ENCODE measurements at places on chromosomes 3 and 15.

GRCh38 chr3:189272500-189273119 is 100.8 kb downstream of the TPRG1 start:
- no peak for DNase-seq

DNA sequence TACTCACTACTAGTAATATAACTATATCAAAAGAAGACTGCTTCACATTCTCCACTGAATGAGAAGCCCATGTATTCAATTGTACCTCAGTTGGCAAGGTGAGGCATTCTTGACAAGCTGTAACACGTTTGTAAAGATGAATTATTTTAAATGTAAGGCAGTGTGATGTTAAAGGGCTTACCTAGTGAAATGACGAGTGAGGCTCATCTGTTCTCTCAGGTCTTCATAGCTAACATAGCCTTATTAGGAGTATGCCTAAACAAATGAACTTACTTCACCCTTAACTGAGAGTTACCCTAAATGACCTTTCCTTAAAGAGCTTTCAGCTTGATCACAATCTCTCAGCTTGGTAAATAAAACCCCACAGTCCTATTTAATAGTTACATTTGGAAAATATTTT is 127.3 kb downstream of the FEZF2 start:
- no peak for DNase-seq

- DNase-seq, result no peak
Measured at GRCh38 chr15:95168152-95168551, 936.8 kb downstream of the MCTP2 start.

DNA sequence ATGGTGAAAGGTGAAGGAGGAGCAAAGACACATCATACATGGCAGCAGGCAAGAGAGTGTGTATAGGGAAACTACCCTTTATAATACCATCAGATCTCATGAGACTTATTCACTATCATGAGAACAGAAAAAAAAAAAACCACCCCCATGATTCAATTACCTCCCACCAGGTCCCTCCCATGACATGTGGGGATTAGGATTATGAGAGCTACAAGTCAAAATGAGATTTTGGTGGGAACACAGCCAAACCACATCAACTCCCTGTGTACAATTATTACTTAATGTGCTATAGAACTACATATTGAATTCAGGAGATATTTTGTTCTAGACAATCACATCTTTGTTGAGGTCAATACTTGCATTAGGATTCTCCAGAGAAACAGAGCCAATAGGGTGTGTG is 313.4 kb downstream of the CNTN6 start:
- no peak for DNase-seq

- no peak for DNase-seq
Measured at GRCh38 chr15:41125931-41126642, 10.0 kb upstream of the INO80 start.

- DNase-seq, result no peak
Measured at GRCh38 chr3:3951071-3951470, 151.8 kb downstream of the LRRN1 start.

GRCh38 chr15:95658799-95659198 is 671.7 kb upstream of the NR2F2 start:
- no peak for DNase-seq

- no peak for DNase-seq
Measured at GRCh38 chr3:149310796-149311534, 22.5 kb downstream of the TM4SF18 start.

DNA sequence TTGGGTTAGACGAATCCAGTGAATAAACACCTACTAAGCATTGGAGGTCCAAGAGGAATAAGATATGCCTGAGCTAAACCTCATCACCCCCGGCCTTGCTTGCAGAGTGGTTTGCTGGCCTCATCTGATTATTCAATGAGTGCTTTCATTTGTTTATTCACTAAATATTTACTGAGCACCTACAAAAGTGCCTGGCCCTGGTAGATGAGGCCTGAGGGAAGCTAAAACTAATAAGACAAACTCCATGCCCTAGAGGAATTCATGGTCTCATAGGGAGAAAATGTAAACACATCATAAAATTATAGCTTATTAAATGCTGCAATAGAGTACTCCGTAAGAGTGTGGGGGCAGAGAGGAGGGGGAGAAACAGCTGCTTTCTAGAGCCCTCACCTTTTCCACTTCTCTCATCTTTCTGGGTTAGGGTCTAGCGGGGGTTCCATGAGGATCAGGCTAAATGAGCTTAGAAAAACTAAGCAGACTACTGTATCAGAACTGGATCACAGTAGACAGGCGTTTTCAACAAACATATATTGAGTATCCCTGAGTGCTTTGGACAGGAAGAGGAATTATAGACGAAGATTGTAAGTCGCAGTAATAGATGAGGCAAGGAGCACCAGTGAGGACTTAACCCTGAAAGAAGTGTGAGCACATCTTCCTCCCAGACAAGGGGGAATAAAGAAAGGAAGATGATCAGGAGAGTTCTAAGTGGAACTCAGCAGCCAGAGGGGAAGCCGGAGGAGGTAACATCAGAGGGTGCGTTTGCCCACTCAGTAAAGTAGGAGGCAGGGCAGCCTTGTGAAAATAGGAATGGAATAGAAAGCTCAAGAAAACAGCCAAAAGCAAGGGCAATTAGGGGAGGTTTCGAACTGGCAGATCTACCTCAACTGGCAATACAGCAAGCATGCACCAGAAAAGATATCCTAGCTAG is 31.5 kb upstream of the LAMP3 start:
- no peak for DNase-seq

DNA sequence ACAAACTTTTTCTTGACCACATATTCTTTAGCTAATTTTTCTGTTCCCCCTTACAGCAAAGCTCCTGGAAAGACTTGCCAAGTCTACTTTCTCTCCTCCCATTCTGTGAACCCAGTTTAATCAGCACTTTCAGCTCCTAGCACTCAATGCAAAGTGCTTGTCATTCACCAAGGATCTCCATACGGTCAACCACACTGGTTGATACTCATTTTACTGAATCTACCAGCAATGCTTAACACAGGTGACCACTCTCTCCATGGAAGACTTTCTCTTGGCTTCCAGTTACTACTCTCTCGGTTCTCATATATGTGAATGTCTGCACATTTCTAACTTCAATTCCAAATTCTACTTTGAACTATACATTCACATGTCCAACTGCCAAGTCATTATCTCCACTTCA is 11.7 kb downstream of the MRPL3 start:
- DNase-seq, result no peak

DNA sequence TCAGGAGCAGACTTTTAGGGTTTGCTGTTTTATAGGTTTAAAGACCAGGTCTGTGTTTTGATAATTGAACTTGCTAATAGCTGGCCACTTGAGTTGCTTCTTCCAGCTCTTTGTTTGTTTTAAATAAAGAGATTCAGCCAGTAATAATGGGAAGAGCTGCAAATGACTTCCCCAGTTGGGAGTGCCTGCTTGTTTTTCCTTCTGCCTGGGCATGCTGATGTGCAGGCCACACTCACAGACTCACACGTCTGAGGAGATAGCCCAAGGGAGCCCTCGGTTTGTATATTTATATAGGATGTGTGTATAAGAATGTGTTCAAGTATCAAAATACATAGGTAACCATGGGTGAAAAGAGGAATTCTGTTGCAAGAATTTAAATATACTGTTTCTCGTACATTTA is 78.2 kb upstream of the BOC start:
- no peak for DNase-seq

DNA sequence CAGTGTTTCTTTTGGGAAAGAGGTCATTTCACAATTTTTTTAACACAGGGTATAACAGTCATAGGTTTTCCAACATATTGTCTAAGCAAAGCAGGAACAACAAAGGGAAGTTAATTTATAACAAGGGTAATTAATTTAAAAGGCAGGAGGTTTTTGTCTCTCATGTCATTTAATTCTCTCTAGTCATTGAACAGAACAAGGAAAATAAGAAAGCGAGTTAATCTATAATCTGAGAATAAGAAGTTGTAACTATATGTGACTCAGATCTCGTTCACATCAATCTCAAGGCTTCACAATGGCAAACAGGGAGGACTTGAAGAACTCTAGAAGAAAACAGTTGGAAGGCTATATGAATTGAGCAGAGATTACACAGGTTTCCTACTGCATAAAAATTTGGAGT is 579.8 kb upstream of the CCDC54 start:
- DNase-seq, result no peak

- DNase-seq, result no peak
Measured at GRCh38 chr3:114076711-114077110, 20.2 kb downstream of the QTRT2 start.

GRCh38 chr3:94420931-94421330 is 358.1 kb downstream of the NSUN3 start:
- no peak for DNase-seq

GRCh38 chr3:8154617-8155016 is 347.0 kb upstream of the LMCD1 start:
- DNase-seq, result no peak

- DNase-seq, result no peak
Measured at GRCh38 chr15:86744198-86744780, 664.6 kb downstream of the AGBL1 start.

GRCh38 chr3:192055946-192056345 is 595.0 kb downstream of the PYDC2 start:
- no peak for DNase-seq

DNA sequence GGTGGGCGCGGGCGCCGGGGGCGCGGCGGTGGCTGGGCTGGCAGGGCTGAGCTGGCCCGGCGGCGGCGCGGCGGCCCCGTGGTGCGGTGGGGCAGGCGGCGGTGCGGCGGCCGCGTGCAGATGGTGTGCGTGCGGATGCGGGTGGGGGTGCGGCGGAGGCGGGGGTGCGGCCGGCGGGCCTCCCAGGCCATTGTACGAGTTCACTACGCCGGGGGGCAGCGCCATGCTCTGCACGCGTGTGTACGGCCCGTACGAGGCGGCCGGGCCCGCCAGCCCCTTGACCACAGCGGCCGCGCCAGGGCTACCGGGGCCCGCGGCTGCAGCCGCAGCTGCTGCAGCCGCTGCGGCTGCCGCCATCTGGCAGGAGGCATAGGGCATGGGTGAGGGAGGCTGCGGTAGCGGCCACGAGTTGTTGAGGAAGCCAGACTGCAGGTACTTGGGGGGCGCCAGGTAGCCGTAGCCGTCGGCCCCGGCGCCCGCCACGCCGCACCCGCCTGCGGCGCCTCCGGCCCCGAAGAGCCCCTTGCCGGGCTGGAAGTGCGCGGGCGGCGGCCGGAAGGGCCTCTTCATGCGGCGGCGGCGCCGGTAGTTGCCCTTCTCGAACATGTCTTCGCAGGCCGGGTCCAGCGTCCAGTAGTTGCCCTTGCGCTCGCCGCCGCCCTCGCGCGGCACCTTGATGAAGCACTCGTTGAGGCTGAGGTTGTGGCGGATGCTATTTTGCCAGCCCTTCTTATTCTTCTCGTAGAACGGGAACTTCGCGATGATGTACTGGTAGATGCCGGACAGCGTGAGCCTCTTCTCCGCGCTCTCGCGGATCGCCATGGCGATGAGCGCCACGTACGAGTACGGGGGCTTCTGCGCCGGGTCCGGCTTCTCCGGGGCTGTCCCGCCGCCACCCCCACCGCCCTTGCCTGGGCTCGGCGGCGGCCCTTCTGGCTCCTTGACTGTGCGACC is 951 bp downstream of the FOXL2 start:
- DNase-seq, result peak; percentile 46

- DNase-seq, result no peak
Measured at GRCh38 chr15:85754989-85755388, 39.7 kb downstream of the KLHL25 start.

GRCh38 chr3:127062926-127063325 is 80.0 kb downstream of the PLXNA1 start:
- no peak for DNase-seq

GRCh38 chr3:107950417-107950816 is 140.4 kb downstream of the CD47 start:
- DNase-seq, result no peak

- no peak for DNase-seq
Measured at GRCh38 chr15:41967506-41968206, 4.7 kb downstream of the EHD4 start.

GRCh38 chr15:91307601-91308000 is 207.5 kb downstream of the SV2B start:
- no peak for DNase-seq

DNA sequence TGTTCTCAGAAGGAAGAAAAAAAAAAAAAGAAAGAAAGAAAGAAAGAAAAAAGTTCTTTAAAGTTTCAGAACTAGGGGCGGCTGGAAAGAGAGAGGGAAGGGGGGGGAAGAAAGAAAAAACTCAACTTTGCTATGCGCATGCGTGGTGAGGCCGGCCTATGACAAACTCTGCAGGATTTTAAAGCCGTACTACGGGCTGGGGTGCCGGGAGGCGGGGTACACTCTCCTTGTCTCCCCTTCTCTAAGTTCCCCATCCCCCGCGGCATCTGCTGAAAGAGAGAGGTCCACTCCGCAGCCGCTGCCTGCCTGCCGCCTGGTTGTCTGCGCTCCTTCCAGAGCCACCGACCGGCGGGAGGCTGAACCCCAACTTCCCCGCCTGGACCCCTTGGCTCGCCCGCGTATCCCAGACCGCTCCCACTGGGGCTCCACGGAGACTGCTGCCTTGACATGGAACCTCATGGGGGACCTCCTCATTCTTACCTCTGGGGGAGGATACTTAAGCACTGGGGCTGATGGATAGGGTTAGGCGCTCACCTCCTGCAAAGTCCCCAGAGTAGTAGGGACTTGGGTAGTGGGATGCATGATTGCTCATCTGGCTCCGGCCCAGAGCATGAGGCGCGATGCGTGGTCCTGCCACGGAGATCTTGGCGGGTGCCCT is 1.4 kb upstream of the WNT5A start:
- peak; percentile 1 for DNase-seq

GRCh38 chr15:100250176-100250800 is 91.5 kb downstream of the ADAMTS17 start:
- DNase-seq, result no peak

DNA sequence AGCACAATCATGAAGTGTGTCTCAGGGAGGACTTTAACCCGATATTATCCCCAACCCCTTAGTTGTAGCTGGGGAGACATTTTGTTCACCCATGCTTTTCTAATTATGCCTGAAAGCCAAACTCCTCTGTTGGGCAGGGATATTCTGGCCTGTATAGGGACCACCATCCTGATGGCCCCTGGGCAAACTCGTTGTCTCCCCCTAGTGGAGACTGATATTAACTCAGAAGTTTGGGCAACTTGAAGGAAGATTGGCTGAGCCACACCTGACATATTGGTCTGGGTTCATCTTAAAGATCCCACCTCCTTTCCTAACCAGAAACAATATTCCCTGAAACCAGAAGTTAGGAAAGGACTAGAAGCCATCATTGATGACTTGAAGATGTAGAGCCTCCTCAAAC is 42.3 kb downstream of the TM4SF18 start:
- DNase-seq, result peak; percentile 61

DNA sequence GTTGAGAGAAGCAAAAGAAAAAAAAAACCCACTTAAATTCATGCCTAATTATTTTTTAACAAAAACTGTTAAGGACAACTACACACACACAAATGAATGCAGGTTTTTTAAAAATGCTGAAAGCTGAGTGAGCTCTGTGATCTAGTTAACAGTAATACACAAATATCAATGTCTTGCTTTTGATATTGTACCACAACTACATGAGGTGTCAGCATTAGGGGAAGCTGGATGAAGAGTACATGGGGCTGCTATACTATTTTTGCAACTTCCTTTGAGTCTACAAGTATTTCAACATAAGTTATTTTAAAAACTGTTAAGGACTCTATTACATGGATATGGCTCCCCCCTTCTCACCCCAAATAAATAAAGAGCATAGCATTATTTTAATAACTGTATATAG is 44.7 kb downstream of the SUCLG2 start:
- no peak for DNase-seq
